ENCODE measurements at places on chromosomes 3 and 15.

GRCh38 chr3:123330441-123330991, 118.4 kb downstream of the ADCY5 start:
- DNase-seq: no peak

- no peak for DNase-seq
These were observed 772.8 kb upstream of the LMCD1 start for GRCh38 chr3:7728566-7729519.

GRCh38 chr3:147797095-147797494, 387.9 kb downstream of the ZIC1 start:
- DNase-seq: no peak

GRCh38 chr15:60324706-60325438, 72.9 kb downstream of the ANXA2 start:
- no peak for DNase-seq

GRCh38 chr3:111248406-111248805, 176.8 kb downstream of the NECTIN3 start:
- no peak for DNase-seq

DNA sequence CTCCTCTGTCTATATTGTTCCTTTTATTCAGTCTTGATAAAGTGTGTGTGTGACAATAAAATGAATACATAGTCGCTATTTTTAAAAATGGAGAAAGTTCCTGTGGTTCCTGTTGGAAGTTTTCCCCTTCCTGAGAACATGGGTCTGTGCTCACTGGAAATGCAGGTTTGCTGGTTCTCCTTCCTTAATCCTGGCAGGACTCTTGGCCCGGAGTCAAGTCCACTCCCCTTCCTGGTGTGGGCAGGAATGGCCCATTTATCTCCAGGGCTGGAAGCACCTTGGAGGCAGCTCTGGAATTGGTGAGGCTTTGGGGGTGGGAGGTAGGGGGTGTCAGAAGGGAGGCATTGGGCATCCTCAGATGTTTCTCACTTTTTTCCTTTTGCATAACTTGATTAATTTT, 30.1 kb downstream of the FOXL2 start:
- no peak for DNase-seq

DNA sequence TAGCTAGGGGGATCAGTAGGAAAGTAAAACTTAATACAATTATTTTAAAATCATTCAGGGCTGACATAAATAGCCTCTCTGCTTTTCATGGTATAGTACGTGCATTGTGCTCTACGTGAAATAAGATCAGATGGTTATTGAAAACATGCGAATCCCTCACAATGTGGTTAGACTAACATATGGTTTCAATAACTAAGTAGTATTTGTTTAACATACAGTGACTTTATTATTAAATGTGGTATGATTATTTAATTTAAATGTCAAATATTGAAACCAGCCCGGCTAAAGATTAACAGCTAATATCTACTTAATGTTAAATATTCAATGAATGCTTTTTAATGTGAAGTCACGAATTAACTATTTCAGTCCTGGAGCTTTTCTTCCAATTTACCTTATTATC, 473.9 kb upstream of the THBS1 start:
- no peak for DNase-seq

DNA sequence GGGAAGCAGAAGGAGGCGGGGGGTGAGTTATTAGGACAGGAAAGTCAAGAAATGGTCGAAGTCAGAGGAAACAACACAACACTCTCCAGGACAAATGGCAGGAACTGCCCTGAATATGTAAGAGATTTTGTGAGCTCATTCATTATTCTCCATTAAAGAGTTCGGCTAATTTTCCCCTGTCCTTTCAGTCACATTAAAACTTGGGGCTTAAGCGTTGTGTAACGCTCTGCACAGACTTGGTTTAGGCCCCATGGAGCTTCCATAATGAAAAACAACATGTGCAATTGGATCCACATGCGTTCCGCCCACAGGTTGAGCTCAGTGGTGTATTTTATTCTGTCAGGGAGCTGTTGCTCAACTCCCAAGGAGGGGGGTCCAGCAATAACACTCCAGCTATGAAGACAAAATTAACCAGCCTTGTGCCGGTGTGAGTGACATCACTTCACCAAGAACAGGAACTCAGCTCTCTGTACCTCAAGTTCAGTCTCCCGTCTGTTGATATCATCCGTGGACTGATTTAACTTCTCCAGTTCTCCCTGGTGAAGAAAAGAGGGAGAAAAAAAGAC, 2.3 kb downstream of the SH3BP5 start:
- DNase-seq: no peak

- DNase-seq: no peak
These were observed 269.0 kb upstream of the ADAMTS9 start for GRCh38 chr3:64956711-64957325.

DNA sequence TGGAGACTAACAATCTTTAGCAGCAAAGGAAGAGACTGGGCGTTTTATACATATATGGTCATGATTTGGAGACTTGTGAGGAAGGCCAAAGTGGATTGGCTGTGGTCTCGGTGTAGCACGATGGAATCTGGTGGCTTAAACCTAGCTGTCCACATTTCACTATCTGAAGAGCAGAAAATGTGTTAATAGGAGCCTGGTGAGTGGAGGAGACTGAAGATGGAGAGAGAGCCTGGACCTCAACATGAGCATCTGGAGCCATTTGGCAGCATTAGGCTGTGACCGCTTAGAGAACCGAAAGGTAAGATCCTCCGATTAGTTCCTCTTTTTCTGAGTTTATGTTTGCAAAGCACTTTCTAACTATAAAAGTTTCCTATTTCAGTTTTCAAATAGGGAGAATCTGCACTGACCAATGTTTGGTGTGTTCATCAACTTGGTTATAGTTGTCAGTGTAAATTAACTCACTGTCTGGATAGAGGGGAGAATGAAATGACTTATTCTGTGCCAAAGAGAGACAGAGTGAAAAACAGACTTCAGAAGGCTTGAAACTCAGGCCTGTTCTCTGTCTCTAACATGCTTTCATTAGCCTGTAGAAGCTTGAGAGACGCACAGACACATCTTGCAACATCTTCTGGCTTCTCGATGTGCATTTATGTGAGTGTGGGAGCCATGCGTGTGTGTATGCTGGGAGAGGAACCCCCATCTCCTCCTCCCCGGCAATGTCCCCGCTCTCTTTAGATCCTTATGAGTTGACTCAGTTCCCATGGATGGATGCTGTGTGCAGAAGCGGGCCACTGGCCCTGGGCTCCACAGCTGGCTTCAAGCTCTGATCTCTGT, 244.7 kb upstream of the TBL1XR1 start:
- DNase-seq: no peak

DNA sequence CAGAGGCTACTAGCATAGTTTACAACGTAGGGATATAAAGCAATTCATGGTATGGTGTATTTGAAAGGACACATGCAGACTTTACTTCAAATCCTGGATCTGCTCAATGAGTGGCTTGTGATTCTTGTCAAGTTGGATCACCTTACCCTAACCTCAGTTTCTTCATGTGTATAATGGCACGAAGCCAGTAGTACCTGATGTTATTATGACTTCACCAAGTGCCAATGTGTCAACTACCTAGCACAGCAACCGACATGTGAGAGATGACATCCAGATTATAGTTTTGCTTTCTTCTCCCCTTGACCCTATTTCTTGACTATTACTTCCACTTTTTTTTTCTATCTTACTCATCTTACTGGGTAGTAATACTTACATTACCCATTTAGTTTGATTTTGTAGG, 304.5 kb downstream of the RBMS3 start:
- DNase-seq: no peak

DNA sequence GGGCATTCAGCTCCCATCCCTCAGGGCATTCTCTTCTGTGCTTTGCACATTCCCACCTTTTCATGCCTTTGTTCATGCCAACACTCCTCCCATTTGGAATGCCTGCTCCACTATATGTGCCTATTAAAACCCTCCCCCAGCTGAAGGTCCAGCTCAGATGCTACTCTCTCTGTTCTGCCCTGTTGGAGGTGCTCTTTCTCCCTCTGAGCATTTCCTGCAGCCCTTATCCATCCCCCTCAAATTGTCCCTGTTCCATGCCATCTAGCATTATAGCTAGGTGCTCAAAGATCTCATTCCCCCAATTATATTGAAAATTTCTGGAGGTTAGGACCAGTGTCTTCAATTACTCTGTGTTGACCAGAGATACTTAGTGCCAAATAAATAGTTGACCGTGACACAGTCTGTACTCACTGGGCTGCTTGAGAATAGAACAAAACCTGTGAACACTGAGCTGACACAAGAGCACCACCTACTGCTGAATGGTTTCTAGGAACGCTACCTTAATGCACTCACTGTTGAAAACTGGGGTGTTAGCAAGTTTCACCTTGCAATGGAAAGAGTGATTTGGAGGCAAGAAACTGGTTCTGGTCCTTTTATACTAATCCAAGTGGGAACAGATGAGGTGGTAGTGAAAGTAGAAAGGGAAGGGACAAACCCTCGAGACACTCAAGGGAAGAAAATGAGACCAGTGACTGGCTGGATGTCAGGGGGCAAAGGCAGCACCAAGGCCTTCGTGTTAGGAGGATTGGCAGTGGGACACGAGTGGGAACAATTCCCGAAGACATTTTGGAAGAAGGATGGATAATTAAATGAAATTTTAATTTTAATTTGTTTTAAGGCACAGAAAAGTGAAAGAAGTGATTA, 289.8 kb upstream of the ROPN1 start:
- no peak for DNase-seq

DNA sequence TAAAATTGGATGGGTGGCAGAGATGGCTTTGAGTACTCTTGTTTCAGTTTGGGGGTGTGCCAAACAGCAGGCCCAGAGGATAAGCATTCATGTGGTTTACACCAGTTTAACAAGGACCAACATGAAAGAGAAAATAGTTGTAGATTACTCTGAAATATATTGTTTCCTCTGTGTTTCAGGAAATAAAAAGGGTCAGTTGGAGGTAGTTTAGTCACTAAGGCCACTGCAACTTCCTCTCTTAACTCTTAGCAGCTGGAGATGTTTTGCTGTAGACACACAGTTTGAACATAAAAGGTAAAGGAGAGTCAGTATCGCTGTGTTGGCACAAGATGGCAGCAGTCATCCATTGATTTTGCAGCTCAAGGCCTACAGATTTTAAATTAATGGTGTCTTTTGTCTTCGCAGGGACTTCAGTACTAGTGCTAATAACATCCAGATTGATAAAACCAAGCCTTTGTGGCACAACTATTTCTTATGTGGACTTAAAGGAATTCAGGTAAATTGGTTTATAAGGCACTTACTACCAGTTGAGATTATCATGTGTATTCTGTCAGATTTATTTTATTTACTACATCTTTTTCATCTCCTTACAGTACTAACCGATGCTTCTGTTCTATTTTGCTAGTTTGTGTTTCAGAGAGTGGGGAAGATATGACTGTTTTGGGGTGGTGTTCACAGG, 65.5 kb downstream of the GALK2 start:
- peak; percentile 11 for DNase-seq

- no peak for DNase-seq
These were observed 4.8 kb upstream of the MECOM start for GRCh38 chr3:169668072-169668956.

DNA sequence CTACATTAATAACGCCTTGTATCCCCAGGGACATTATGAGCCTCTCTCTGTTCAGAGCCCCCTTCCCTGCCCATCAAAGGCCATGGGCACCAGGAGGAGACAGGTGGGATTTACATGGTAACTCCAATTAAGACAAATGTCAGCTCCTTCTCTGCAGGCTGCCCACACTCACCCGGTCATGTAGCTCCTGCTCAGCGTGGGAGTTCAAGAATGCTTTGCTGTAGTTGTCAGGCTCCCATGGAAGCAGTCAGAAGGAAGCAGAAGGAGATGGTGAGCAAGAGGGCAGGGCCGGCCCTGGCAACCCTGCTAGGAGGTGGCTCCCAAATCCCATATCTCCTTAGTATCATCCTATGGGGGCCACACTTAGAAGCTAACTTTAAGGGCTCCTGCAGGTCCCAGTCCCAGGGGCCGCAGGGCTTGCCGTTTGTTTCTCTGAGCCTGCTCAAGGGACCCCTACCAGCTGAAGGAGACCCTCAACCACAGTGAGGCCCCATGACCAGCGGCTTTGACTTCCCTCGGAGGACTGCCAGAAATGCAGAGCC, 218.4 kb upstream of the TLE3 start:
- DNase-seq: no peak

DNA sequence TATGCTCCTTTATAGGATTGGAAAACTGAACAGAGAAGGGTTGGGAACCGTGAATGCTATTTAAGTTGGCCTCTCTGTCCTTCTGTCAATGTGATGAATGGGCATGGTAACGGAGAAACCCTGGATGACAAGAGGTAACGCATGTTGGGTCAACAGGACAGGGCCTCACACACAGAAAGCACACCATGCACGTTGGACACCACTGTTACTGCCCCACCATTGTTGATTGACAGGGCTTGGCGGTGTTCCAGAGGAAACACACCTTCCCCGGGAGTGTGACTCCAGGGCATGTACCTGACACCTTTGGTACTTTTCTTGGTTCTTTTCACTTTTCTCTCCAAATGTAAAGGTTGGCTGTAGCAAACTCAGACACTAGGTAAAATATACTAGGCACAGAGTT, 548.5 kb downstream of the OCA2 start:
- no peak for DNase-seq

- DNase-seq: peak; percentile 3
These were observed 5.7 kb downstream of the LYSMD2 start for GRCh38 chr15:51731549-51732267.
